Activated naive CD8-positive, alpha-beta T cell treated with anti-CD3 and anti-CD28 coated beads for 36 hours (primary cell): ENCODE measurements at places on chromosomes 7 and 10.

DNA sequence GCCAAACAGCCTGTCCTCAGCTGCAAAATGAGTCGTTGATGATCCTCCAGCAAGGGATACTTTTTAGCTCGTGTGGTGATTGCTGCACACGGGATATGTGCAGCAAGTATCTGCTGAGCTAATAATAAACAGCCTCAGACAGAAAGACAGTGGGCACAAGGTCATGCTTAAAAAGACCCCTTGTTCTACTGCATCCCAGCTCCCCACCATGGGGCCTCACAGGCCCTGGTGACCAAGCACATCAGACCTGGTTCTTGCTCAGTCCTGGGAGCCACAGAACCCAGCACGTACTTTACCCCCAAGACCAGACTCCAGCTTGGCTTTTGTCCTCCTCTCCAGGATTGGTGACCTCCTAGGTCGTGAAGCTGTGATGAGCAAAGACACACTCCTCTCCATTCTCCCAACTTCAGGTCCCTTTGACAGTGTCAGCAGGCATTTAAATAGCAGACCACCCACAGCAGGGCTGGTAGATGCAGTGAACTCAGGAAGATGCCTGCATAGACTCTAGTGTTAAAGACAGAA lies 50.5 kb downstream of the EGFR start:
- H3K27me3 ChIP-seq = peaks cover 31% of the 10 kb centered on the region
- no peak overlapping the region for H3K4me3 ChIP-seq
- H3K27ac ChIP-seq = no peak overlapping the region
- H3K36me3 ChIP-seq = no peaks in the 10 kb centered on the region

- no peak for DNase-seq
- H3K4me1 ChIP-seq = peaks cover 63% of the 10 kb centered on the region
- H3K27me3 ChIP-seq = no peaks in the 10 kb centered on the region
- peaks cover 26% of the 10 kb centered on the region for H3K36me3 ChIP-seq
- no peak overlapping the region for H3K27ac ChIP-seq
- H3K4me3 ChIP-seq = no peak overlapping the region
These were observed 10.3 kb downstream of the SEM1 start for GRCh38 chr7:96699219-96699871.

DNA sequence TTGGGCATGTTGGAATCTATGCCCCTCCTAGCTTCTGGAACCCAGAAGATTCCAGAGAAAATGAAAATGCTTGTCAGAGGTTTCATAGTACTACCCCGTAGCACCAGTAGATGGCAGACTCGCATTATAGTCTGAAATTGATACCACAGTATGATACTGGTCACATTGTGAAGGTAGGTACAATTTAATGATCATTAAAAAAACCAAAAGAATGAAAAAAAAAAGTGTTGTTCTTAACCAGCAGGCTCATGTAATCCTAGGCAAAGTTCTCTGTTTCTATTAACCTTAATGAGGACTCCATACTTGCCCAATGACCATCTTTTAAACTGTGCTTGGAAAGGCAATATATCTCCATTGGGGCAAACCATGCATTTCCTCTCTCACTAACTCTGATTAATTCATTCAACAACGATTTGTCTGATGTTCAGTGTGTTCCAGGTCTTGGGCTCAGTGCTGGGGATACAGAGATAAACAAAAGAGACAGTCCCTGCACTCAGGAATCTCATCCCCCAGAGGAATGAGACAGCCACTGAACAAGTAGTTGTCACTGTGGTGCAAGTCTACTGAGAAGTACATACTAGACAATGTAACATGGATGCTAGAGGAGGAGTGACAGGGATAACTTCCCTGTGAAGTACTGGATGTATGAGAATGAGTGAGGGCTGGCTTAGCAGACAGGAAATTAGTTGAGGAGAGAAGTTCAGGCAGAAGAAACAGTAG lies 223.5 kb upstream of the PHYHIPL start:
- peaks cover 3% of the 10 kb centered on the region for H3K27me3 ChIP-seq
- no peak overlapping the region for H3K27ac ChIP-seq
- no peak for DNase-seq
- no peaks in the 10 kb centered on the region for H3K4me1 ChIP-seq
- no peaks in the 10 kb centered on the region for H3K36me3 ChIP-seq

- no peaks in the 10 kb centered on the region for H3K4me1 ChIP-seq
- DNase-seq = no peak
- H3K27me3 ChIP-seq = peaks cover 14% of the 10 kb centered on the region
- H3K4me3 ChIP-seq = no peak overlapping the region
- H3K27ac ChIP-seq = no peak overlapping the region
- no peaks in the 10 kb centered on the region for H3K36me3 ChIP-seq
These were observed 37.7 kb upstream of the R3HCC1L start for GRCh38 chr10:98096731-98097130.

GRCh38 chr10:77328272-77328816 lies 309.3 kb downstream of the KCNMA1 start:
- peak; percentile 25 for DNase-seq
- no peaks in the 10 kb centered on the region for H3K27me3 ChIP-seq
- no peak overlapping the region for H3K27ac ChIP-seq

- peaks cover 2% of the 10 kb centered on the region for H3K36me3 ChIP-seq
- DNase-seq = no peak
- H3K4me3 ChIP-seq = no peak overlapping the region
- no peak overlapping the region for H3K27ac ChIP-seq
These were observed 126.3 kb downstream of the CNOT4 start for GRCh38 chr7:135383525-135384175.

DNA sequence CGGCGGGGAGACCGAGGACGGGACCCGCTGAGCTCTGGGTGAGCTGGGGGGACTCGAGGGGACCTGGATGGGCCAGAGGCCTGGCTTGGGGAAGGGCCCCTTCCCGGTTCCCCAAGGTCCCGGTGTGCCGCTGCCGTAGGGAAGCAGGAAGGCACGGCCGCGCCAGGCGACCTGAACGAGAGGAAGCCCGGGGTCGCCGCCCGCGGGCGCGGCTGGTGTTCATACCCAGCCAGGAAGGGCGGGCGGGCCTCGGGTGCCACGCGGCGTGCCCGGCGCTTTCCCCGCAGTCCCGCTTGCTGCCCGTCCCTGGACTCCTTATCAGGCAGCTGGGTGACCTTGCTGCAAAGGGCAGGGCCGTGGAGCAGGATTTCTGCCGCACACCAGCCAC lies 38.0 kb downstream of the ZNF777 start:
- peak overlapping the region; percentile 29 for H3K27ac ChIP-seq
- H3K4me3 ChIP-seq = peak overlapping the region; percentile 53
- DNase-seq = peak; percentile 37

- H3K4me1 ChIP-seq = peaks cover 38% of the 10 kb centered on the region
- peak overlapping the region; percentile 95 for H3K4me3 ChIP-seq
- H3K27ac ChIP-seq = peak overlapping the region; percentile 93
- H3K27me3 ChIP-seq = no peaks in the 10 kb centered on the region
These were observed 1.4 kb downstream of the LARP4B start for GRCh38 chr10:929960-930624.

GRCh38 chr10:1216574-1217236 lies 160.5 kb downstream of the WDR37 start:
- DNase-seq = no peak
- H3K4me1 ChIP-seq = no peaks in the 10 kb centered on the region
- H3K27ac ChIP-seq = no peak overlapping the region

DNA sequence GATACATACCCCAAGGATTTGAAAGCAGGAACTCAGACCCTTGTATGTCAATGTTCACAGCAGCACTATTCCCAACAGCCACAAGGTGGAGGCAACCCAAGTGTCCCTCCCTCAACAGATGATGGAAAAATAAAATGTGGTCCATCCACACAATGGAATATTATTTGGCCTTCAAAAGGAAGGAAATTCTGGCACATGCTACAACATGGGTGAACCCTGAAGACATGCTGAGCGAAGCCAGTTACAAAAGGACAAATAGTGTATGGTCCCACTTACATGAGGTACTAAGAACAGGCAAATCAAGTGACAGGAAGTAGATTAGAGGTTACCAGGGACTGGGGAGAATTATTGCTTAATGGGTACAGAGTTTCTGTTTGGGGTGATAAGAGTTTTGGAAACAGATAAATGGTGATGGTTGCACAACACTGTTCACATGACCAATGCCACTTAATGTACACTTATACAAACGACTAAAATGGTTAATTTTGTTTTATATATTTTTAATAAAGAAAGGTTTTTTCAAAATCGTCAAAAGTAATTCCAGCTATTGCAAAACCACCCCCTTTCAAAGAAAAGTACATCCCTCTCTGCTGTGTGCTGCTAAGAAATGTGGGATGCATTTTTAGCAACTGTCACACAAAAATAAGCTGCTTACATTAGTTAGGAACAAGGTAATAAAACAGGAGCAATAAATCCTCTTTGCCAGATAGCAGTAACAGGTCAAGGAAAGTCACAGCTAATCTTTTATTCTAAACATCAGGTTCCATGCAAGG lies 85.7 kb downstream of the GRB10 start:
- no peak overlapping the region for H3K4me3 ChIP-seq
- DNase-seq = no peak
- no peaks in the 10 kb centered on the region for H3K36me3 ChIP-seq

DNA sequence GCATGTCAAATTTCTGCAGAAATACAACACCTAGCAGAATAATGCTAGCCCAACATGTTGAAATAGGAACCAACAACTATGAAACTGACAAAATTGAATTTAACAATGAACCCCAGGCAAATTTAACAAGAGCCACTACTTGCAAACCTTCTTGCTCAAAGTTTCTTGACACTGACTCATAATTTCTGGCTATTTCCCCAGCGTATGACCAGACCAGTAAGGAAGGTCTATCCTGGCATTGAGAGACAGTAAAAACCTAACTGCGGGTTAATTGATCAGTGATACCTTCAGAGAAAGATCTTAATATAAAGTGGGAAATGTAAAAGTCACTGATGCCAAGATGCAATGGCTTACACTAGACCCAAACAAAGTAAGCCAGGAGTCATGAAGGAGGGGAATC lies 510.1 kb downstream of the ARL4A start:
- H3K36me3 ChIP-seq = no peaks in the 10 kb centered on the region
- H3K27ac ChIP-seq = no peak overlapping the region
- no peaks in the 10 kb centered on the region for H3K4me1 ChIP-seq

GRCh38 chr10:90319188-90319914 lies 538.5 kb downstream of the HTR7 start:
- peak; percentile 3 for DNase-seq
- peaks cover 3% of the 10 kb centered on the region for H3K27me3 ChIP-seq
- H3K36me3 ChIP-seq = no peaks in the 10 kb centered on the region

GRCh38 chr7:6271694-6272440 lies 557 bp downstream of the CYTH3 start:
- no peak overlapping the region for H3K27ac ChIP-seq
- no peaks in the 10 kb centered on the region for H3K36me3 ChIP-seq
- H3K4me1 ChIP-seq = peaks cover 15% of the 10 kb centered on the region

DNA sequence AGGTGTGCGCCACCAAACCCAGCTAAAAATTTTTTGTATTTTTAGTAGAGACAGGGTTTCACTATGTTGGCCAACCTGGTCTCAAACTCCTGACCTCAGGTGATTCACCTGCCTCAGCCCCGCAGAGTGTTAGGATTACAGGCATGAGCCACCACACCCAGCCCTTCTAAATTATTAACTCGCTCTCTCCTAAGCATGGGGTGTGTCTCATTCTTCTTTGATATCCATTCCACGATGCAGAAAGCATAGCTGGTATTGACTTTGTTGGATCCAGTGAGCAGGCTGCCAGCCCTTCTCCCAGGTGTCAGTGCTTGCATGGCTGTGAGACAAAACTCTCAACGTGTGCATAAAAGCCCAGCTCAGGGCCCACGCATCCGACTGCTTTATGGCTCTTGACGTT lies 254.1 kb upstream of the PFKP start:
- no peak for DNase-seq
- no peak overlapping the region for H3K27ac ChIP-seq
- peaks cover 5% of the 10 kb centered on the region for H3K27me3 ChIP-seq
- H3K36me3 ChIP-seq = no peaks in the 10 kb centered on the region

GRCh38 chr7:7970531-7971307 lies 2.1 kb downstream of the GLCCI1 start:
- no peaks in the 10 kb centered on the region for H3K36me3 ChIP-seq
- H3K27ac ChIP-seq = no peak overlapping the region
- H3K27me3 ChIP-seq = peaks cover 3% of the 10 kb centered on the region
- no peak for DNase-seq
- H3K4me3 ChIP-seq = no peak overlapping the region

GRCh38 chr10:100362570-100363496 lies 15.8 kb downstream of the SCD start:
- no peak overlapping the region for H3K27ac ChIP-seq
- DNase-seq = no peak
- H3K4me3 ChIP-seq = no peak overlapping the region

DNA sequence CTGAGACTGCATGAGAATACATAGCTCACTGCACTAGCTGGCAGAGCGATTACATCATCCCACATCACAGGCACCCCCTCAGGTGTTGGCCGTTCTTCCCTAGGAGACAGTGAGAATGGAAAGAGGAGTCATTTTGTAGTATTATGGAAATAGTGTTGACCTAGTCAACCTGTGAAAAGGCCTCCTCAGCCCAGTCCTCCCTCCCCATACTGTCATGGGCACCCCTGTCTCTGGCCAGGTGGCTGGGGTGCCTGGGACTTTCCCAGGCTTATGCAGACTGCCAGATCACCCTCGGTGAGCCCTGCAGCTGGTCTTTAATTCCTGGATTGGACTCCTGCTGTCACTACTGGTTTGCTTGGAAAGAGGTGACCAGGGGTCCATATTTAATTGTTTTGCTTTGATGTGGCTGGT lies 4.0 kb downstream of the INPP5A start:
- H3K4me1 ChIP-seq = peaks cover 65% of the 10 kb centered on the region
- H3K27ac ChIP-seq = peak overlapping the region; percentile 81
- no peaks in the 10 kb centered on the region for H3K27me3 ChIP-seq
- DNase-seq = no peak
- peak overlapping the region; percentile 20 for H3K4me3 ChIP-seq

DNA sequence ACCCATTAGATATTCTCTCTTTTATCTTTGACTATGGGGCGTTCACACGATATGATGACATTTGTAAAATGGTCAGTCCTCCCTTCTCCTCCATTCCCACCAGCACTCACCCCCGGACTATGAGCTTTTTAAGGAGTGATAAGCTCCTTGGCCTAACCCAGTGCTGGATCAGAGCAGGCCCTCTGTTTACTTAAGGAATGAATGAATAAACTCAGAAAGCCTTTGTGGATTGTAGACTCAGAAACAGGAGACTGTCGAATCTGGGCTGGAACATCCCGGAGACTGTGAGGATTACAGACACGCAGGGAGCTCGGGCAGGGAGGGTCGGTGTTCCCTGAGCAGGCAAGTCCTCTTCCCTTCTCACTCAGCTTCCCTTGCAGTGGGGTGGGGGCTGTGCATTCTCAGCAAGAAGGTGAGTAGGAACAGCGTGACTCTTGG lies 6.8 kb upstream of the ZCCHC24 start:
- H3K27ac ChIP-seq = no peak overlapping the region
- no peaks in the 10 kb centered on the region for H3K4me1 ChIP-seq
- DNase-seq = no peak

GRCh38 chr10:108003061-108003460 lies 838.6 kb upstream of the SORCS1 start:
- no peaks in the 10 kb centered on the region for H3K27me3 ChIP-seq
- H3K27ac ChIP-seq = no peak overlapping the region
- no peak for DNase-seq
